Osteoblast (primary cell): ENCODE measurements at places on chromosomes 12 and 14. TPM values are rescaled to one million over a fixed set of nuclear protein-coding genes. Genes with fewer than 3 reads are reported as not detected.
A peak's percentile ranks its signal among the peaks of the same experiment; 100 is the strongest.

GRCh38 chr14:60935319-60935718 lies 45.6 kb downstream of the TRMT5 start:
- DNase-seq: no peak

OTOGL gene
- total RNA-seq: 0.36 and 0.59 TPM in 2 replicates

SLC4A8 gene
- 1.2 and 2.9 TPM in 2 replicates for total RNA-seq

GRCh38 chr14:74299061-74299545 lies 3.6 kb downstream of the ABCD4 start:
- no peak for DNase-seq

GRCh38 chr12:132007041-132007440 lies 57.3 kb downstream of the EP400 start:
- DNase-seq: peak; percentile 51

GRCh38 chr12:121713793-121714192 lies 1.2 kb downstream of the TMEM120B start:
- no peak for DNase-seq

EML1 gene
- total RNA-seq: 38.0 and 46.7 TPM in 2 replicates

TSPAN11 gene
- total RNA-seq: 5.4 and 10.0 TPM in 2 replicates

PTPRR gene
- under 0.01 TPM in 1 of 2 replicates, not detected in the other for total RNA-seq

NTF3 gene
- total RNA-seq: under 0.01 and 1.1 TPM in 2 replicates

DNA sequence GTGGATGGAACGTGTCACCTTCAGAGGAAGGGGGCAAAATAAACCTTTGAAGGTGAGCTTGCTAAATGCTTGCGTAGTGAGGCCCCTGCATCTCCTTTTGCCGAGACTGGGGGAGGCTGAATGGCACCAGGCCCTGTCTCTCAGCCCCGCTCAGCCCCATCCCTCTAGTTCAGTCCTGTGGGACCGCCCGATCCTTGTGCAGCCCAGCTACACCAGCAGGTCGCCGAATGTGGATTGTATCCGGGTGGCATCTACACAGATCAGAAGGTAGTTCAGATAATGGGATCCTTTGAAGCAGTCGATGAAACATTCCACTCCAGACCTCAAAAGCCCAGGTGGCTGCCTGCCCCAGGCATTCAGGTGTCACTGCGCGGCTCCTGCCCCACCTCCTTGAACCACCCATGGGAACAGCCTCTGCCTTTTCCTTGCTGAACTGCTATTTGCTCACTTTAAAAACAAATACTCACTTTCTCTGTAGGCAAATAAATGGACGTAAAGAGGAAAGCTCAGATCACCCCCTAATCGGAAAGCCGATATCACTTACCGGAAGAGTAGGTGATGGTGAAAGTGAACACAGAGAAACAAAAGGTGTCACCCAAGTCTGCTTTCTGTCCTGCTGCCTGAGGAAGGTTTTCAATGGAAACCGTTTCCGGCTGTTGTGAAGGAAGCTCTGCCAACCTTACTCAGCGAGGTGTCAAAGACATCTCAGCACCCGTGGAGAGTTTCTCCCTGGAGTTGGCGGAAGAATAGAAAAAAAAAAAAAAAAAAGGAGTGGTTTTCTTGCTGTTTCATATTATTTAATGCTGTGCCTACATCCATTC lies 100.3 kb upstream of the NCOR2 start:
- no peak for DNase-seq

DNA sequence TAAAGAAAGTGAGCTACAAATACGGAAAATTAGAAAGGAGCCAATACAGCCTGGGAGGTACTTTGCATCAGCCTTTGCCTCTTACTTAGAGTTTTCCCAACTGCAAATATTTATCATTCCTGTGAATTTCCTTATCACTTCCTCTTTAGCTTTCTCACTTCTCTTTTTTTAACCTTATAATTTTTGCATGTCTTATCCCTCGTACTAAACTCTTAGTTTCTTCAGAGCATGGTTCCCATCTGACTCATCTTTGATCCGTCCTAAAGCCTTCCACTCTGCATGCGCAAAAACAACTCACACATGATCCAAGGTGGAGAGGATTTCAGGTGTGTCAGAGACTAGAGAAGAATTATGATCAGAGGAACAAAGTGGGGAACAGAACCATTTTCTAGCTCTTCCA lies 9.6 kb upstream of the SNAPC1 start:
- DNase-seq: no peak

DNA sequence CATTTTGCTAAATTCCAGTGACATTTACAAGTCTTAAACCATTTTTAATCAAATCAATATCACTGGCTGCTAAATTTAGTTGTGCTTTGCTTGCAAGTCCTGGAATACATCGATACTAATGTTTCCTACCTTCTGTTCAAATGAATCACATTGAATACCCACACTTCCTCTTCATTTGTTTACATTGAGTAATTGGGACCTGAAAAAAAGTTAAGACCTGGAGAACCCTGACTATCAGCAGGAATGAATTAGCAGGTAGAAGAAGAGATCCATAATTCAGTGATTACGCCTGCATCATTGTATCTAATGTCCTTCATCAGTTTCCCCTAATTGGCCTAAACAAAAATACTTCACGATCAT lies 369.3 kb downstream of the ETNK1 start:
- no peak for DNase-seq

LGR5 gene
- under 0.01 TPM in 1 of 2 replicates, not detected in the other for total RNA-seq

DNA sequence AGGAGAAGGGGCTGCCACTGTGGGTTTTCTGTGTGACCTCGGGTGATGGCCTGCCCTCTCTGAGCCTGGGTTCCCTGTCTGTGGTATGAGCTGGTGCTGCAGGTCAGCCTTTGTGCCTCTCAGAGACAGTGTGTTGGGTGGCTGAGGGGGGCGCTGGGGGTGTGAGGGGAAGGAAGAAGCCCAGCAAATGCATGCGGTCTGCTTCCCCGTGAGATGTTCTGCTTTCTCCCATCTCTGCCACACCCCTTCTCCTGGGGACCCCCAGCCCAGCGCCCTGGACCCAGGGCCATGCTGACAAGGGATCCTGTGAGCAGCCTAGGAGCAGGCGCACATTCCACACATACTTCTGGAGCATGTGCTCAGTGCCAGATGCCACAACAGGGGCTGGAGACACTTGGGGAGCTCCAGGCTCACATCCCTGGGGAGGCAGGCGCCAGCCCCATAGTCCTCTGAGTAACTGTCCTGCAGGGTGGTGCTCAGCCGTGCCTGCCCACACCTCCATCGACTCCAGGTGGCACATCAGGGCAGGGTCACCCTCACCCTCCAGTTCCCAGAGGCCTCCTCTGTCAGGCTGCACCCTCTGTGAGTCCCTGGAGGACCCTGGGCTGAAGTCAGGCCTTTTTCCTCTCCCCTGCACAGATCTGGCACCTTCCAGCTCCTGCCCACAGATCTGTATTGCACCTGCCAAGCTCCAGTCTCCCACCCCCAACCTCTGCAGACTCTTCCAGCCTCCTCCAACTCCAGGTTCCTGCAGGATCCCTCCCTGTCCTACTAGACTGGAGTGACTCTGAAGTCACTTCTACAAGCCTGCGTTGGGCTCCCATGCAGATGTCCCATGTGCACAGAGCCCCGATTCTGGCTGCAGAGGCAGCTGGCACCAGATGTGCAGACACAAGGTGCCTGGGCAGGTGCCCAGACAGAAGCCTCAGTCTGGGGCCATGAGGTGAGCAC lies 205.6 kb downstream of the KIF26A start:
- DNase-seq: peak; percentile 55

DNA sequence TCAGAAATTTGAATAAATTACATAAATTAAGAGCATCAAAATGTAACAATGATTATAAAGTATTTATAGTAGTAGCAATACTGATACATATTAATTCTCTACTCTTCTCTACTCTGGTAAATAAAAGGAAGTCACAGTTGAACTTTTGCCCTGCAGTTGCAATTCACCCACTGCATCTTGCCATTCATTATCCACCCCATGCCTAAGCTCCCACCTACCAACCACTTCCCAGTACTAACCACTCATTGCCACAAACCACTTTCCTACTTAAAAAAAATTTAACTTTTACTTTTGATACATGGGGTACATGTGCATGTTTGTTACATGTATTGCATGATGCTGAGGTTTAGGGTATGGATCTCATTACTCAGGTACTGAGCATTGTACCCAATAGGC lies 174.0 kb downstream of the RASSF9 start:
- no peak for DNase-seq

- no peak for DNase-seq
These were observed 107.9 kb downstream of the BBS10 start for GRCh38 chr12:76240281-76240680.

GRCh38 chr12:5588591-5588990 lies 156.7 kb downstream of the NTF3 start:
- DNase-seq: no peak

- DNase-seq: peak; percentile 65
These were observed 77.6 kb upstream of the PRKD1 start for GRCh38 chr14:30005114-30005808.

MGP gene
- 8.0 and 16.8 TPM in 2 replicates for total RNA-seq

- peak; percentile 13 for DNase-seq
These were observed 382.3 kb downstream of the ALG10 start for GRCh38 chr12:34404377-34405285.

WIF1 gene
- total RNA-seq: under 0.01 TPM in 1 of 2 replicates, not detected in the other

DNA sequence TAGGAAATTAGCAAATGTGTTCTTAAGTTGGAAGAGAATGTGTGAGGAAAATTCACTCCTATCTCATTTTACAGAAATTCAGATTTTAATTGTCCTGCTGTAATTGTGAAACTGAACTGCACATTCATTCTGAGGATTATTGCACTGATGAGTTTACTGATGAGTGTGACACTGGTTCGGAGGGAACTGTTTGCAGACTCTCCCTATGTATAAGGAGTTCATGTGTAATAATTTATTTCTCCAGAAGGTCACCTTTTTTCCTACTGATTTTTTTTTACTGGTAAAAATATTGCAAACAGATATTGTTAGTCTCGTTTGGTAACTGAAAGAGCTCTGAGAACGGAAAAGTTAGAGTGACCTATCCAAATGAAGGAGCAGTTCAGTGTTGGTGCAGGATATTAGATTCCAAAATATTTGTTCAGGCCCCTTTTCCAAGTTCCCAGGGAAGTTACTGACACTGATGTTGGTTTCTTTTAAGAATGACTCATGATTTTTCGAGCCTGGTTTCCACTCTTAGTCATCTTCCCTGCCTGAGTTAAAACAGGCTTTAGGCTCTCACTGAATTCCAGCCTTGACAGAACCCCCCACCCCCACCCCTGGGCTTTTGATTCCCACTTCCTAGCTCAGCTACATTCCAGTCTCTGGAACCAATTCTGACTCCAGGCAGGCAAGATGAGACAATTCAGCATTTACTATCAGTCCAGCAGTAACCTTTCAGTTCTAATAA lies 18.4 kb downstream of the ANO6 start:
- DNase-seq: peak; percentile 69

DNA sequence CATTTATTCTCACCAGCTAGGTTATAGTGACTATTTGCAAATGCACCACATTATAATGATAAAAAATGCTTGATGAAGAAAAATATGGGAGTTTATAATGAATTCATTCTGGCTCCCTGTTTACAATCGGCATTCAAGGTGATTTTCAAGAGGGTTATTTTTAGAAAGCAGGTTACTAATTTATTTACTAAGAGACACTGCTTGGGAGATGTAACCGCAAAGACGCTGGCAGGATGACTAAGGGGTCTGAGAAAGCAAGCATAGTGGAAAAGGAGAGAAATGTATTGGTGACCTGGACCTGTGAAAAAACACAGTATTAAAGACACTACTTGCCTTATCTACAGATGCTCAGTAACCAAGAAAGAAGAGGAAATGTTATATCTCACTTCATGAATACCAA lies 13.3 kb upstream of the PITPNM2 start:
- no peak for DNase-seq

DNA sequence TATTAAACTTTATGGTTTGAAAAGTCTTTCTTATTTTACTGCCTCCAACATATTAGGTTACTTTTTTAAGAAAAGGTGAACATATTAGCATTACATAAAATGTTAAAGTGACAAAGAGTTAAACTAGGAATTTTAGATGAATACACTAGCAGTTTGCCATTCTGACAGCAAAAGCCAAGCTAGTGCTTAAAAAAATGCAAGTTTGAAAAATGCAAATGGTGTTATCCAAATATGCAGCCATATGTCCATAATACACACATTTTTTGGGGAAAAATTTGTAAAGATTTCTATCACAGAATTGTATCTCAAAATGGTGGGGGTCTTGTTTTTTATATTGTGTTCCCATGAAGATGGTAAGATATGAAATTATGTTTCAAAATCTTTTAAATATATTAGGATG lies 466.1 kb downstream of the FOXG1 start:
- DNase-seq: no peak

CMKLR1 gene
- 6.8 and 9.8 TPM in 2 replicates for total RNA-seq

GRCh38 chr12:11853126-11853525 lies 203.7 kb downstream of the ETV6 start:
- DNase-seq: no peak

- DNase-seq: no peak
These were observed 685.7 kb downstream of the SLC16A7 start for GRCh38 chr12:60281522-60281921.

PCED1B gene
- 0.29 and 0.36 TPM in 2 replicates for total RNA-seq
